ENCODE measurements at places on chromosomes 1 and 21. TPM values are rescaled to one million over a fixed set of nuclear protein-coding genes. Genes with fewer than 3 reads are reported as not detected.

The CNTN2 gene
- total RNA-seq: not detected

The C1orf87 gene
- total RNA-seq: not detected

The RBP7 gene
- not detected for total RNA-seq

The ZNF697 gene
- total RNA-seq: 19.9 TPM

The GGPS1 gene
- total RNA-seq: 26.4 TPM

The KRTAP19-2 gene
- total RNA-seq: not detected

The SLAMF9 gene
- not detected for total RNA-seq

The SDE2 gene
- total RNA-seq: 34.0 TPM

The CD84 gene
- total RNA-seq: not detected

The SLC9C2 gene
- total RNA-seq: not detected

The GPR153 gene
- total RNA-seq: 3.0 TPM

The COG2 gene
- total RNA-seq: 19.8 TPM

The DEPDC1 gene
- 25.7 TPM for total RNA-seq

The AADACL3 gene
- not detected for total RNA-seq

The FAM131C gene
- 0.33 TPM for total RNA-seq

The LCE3D gene
- total RNA-seq: not detected

The ENTREP3 gene
- 9.6 TPM for total RNA-seq

The CDC42BPA gene
- 74.0 TPM for total RNA-seq
